LHCN-M2 (cell line): ENCODE measurements at places on chromosomes 7 and 10. TPM values are rescaled to one million over a fixed set of nuclear protein-coding genes. Genes with fewer than 3 reads are reported as not detected.

GRCh38 chr7:66170309-66171231, 34.6 kb upstream of the TPST1 start:
- DNase-seq: peak; percentile 18

- peak; percentile 55 for DNase-seq
These were observed 22.3 kb downstream of the CALML3 start for GRCh38 chr10:5546891-5547680.

PAPOLB gene
- under 0.01 and 0.13 TPM in 2 replicates for total RNA-seq

GRCh38 chr10:66844176-66844942, 81.5 kb upstream of the LRRTM3 start:
- peak; percentile 30 for DNase-seq

- DNase-seq: no peak
These were observed 35.0 kb downstream of the LHFPL3 start for GRCh38 chr7:104363355-104363754.

GRCh38 chr10:128286141-128286761, 160.0 kb upstream of the MKI67 start:
- no peak for DNase-seq

DNA sequence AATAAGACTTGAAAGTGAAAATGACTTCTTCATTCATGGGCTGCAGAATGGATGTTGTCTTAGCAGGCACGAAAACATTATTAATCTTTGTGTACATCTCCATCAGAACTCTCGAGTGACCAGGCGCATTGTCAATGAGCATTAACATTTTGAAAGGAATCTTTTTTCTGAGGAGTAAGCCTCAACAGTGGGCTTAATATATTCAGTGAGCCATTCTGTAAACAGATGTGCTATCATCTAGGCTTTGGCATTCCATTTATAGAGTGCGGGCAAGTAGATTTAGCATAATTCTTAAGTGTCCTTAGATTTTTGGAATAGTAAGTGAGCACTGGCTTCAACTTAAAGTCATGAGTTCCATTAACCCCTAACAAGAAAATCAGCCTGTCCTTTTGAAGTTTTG, 33.1 kb downstream of the PTTG1IP2 start:
- DNase-seq: no peak
